Cardiac fibroblast (primary cell): ENCODE measurements at places on chromosomes 11 and 22.

DNA sequence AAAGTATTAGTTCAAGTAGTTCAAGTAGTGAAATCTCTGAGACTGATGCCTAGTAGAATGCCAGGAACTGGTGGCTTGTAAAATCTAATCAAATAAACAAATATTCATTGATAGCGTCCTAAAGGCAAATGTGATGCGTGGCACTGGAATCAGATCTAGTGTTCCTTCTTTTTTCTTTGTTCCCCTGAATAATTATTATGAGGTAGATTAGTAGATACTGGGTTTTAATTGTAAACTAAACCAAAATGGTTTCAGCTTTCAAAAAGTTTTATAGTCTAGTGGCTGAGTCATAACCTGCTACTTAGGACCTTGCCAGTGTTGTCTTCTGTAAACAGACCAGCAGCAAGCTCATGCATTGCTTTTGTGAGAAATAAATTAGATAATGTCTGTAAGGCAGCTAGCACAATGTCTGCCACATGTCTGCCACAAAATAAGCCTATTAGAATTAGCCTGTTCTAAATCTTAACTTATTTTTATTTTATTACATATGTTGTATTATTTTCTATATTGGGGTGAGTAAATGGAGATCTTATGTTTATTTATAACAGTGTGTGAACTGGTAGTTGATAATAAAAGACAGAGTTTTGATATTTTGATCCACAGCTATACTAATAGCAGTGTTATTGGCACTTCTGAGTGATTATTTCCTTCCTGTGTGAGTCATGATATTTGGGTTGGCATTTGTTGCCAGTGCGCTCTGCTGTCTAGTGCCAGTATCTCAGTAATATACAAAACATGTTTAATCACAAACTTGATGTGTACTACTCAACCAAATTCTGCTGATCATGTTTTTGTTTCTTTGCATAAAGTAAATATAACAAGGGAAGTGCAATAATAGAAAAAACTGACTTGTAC lies 135.7 kb downstream of the TMEM135 start:
- DNase-seq = peak; percentile 63

GRCh38 chr22:41883400-41883799 lies 31.5 kb downstream of the SHISA8 start:
- no peak for DNase-seq

DNA sequence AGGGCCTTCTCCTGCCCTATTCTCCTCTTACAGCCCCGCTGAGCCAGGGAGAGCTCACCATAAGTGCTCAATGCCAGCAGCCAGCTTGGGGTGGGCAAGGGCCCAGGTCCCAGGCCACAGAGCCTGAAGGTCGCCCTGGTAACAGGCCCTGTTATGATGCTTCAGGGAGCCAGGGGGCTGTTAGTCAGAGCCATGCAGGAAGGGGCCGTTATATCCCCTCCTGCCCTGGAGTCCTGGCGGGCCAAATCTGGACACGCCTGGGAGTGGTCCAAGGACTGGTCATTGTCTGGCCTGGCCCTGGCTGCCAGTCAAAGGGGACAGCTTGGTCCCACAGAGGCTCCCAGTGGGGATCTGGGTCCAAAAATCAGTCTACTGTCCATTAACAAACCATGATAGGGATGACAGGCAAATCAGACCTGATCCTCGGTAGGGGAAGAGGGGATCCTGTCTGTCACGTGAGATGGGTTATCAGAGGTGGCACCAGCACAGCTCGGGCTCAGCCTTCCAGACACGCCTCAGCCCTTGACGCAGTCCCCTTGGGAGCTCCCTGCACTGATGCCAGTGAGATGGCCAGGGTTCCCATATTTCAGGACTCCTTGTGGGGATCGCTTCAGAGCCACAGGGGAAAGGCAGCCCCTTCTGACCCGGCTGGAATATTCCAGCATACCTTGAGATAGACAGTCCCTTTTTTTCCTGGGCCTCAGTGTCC lies 55.9 kb downstream of the LRRC32 start:
- DNase-seq = peak; percentile 35

- DNase-seq = no peak
Observed at GRCh38 chr11:68413591-68413999, 47.0 kb upstream of the PPP6R3 start.

DNA sequence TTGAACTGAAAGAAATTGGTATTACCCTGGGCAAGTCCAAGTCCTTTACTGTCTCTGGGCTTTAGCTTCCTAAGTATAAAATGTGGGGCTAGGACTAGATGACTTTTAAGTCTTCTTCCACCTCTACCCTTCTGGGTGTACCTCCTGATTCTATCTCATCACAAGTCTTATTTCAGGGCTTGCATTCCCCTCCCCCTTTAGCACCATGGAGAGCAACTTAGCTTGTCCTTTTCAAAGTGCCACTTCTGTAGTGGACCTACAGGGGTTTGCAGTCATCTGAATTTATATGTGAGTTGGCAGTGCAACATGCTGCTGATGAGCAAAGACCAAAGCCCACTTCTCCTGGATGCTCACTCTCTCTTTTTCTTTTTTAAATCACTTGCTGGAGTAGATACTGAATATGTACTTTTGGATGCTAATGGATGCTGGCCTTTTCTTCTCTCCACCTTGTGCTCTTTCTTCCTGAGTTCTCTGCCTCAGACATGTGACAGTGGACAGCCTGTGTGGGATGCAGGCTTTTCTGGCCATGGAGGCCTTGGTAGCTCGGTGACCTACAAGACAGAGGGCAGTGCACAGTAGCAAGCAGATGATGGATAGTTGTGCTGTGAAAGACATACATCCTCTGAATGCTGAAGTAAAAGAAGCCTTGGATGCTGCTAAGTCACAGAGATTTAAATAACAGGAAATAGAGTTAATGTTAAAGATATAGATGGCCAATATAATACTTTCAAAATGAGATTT lies 185.0 kb downstream of the NELL1 start:
- DNase-seq = no peak

- DNase-seq = peak; percentile 76
Observed at GRCh38 chr11:126140926-126141280, 70.5 kb downstream of the RPUSD4 start.

DNA sequence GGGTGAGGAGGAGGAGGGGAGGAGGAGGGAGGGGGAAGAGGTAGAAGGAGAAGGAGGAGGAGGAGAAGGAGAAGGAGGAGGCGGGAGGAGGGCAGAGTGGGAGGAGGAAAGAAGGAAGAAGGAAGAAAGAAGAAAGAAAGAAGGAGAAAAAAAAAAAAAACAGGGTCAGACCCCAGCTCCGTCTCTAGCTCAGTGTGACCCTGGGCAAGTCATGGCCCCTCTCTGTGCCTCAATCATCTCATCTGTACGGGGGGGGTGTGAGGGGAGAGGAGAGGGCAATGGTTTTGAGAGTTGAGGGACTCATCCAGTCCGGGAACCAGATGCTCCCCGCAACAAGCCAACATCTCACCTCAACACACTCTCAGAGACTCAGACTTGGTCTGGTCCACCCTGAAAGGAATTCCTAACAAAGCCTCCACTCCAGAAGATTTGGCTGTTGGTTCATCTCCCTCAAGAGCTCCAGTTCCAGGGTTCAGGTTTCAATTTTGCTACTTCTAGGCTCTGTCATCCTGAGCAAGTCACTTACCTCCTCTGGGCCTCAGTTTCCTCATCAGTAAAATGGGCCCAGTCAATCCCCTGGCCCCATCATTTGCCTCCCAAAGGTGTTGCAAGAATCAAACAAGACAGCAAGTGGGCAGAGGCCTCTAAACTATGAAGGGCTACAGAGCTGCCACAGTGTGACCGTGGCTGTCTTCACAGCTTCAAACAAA lies 7.7 kb downstream of the CARD10 start:
- no peak for DNase-seq

- no peak for DNase-seq
Observed at GRCh38 chr11:28337701-28338100, 229.5 kb downstream of the METTL15 start.

GRCh38 chr11:2940147-2940920 lies 11.1 kb upstream of the PHLDA2 start:
- peak; percentile 41 for DNase-seq

DNA sequence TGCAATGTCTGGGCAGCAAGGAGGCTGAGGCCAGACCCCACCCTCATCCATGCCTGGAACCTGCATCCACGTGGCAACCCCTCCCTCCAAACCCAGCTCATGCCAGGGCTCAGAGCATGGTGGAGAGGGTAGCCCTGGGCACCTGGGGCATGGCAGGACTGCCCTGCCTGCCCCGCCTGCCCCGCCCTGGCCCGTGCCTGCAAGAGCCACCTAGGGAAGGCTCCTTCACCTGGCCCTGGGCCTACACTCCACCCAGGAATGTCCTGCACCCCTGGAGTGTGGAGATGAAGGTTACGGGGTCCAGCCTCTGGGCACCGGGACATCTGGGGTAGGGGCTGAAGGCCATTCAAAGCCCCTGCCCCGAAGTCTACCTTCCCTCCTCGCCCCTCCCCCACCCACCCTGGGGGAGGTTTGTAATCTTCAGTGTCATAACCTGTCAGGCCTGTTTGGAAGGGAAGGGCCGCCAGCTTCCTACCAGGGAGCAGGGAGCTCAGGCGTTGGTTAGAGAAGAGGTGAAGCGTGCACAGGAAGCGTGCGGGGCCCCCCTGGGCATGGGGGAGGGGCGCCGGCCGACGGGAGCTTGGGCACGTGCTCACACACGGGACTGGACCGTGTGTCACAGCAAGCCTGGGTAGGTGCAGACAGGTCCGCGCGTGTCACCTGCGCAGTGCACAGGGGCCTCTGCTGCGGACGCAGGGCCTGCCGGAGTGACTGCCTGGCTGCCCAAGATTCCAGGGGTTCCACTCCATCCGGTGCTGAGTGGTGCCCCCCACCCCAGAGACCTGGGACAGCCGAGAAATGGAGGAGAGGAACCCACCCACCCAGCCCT lies 30.7 kb upstream of the TH start:
- no peak for DNase-seq
